ENCODE measurements at places on chromosomes 13 and 19.

DNA sequence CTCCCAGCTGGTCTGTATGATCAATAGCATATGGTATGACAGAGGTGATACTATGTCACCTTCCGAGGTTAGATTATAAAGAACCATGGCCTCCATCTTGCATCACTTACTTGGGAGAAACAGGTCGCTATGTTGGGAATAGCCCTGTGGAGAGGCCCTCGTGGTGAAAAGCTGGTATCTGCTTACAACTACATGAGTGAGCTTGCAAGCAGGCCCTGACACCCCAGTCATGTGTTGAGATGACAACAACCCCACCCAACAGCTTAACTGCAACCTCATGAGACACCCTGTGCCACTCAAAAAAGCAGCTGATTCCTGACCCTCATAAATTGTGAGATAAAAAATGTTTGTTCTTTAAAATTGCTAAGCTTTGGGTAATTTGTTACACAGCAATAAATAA lies 18.8 kb downstream of the MTRF1 start:
- DNase-seq: no peak

- DNase-seq: no peak
Observed at GRCh38 chr13:114185182-114185971, 6.3 kb downstream of the CFAP97D2 start.

DNA sequence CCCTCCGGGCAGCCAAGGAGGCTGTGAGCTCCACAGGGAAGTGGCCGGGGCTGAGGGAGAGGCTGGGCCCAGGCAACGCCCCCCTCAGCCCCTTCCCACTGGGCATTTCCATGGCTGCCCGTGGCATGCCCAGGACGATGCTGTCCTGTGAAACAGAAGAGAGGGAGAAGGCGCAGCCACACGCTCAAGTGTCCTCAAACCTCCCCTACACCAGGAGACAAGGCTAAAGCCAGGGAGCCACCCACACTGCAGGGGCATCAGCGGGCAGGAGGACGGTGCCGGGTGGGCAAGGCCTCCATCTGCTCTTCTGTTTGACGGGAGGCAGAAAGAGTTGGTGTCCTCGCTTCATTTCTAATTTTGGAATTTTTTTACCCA lies 14.2 kb upstream of the PROZ start:
- DNase-seq: no peak

DNA sequence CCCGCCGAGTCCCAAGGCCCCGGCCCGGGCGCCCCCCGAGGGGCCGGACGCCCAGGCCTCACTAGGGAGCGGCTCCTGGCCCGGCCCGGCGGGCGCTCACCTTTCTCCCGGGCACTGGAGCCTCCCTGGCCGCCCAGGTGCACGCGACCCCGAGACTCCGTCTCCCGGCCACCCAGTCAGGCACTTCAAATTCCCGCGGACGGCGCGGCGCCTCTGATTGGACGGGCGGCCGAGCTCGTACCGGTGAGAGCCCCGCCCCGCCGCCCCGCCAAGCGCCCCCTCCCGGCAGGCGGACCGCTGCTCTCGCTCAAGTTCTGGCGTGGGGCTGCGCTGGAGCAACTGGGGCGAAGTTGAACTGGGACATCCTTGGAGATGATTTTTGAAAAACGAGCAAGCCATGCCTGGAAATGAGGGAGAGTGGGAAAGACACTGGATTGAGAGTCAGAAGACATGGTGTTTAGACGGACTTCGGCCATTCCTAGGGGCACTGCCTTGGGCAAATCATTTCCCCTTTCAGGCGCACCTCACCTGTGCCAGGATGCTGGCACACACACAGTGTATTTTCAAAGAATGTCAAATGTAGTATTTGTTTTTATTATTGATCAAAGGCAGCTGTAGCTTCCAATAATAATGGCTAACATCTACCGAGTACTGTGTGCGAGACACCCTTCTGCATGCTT lies 485.3 kb downstream of the UQCRFS1 start:
- DNase-seq: peak; percentile 14

DNA sequence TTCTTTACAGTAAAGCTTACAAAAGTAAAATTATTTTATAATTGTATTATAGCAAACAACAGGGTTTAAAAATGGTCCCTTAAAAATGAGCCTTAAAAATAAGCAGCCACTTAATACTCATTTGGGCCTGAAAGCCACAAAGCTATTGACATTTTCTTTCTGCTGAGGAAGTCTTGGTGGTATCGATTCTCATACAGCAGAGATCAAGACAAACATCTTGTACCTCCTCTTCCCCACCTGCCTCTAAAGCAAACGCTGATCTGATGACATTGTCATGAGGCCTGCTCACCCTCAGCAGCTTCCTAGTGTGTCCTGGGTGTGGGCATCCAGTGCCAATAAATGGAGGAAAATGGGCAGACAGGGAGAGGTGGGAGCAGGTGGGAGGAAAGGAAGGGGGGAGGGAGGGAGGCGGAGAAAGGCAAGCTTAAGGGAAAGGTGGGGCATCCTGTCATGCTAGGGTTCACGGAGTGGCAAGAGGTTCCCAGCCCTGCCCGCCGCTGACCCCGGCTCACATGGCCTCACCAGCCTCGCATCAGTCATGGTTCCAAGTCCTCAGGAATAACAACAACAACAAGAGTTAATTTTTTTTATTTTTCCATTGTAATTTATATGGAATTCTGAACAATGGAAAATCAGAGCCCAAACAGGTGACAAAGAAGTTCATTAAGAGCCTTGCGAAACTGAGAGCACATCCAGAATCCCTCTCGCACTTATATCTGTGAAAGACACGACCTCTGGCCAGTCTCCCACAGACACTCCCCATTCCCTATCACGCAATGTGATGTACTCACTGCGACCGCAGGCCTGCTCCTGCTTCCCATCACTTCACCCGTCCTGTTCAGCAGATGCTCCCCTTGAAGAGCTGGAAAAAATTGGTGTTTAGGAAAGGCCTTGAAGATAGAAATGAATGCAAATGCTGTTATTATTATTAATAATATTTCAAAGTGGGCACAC lies 15.1 kb upstream of the ATP11A start:
- DNase-seq: no peak

DNA sequence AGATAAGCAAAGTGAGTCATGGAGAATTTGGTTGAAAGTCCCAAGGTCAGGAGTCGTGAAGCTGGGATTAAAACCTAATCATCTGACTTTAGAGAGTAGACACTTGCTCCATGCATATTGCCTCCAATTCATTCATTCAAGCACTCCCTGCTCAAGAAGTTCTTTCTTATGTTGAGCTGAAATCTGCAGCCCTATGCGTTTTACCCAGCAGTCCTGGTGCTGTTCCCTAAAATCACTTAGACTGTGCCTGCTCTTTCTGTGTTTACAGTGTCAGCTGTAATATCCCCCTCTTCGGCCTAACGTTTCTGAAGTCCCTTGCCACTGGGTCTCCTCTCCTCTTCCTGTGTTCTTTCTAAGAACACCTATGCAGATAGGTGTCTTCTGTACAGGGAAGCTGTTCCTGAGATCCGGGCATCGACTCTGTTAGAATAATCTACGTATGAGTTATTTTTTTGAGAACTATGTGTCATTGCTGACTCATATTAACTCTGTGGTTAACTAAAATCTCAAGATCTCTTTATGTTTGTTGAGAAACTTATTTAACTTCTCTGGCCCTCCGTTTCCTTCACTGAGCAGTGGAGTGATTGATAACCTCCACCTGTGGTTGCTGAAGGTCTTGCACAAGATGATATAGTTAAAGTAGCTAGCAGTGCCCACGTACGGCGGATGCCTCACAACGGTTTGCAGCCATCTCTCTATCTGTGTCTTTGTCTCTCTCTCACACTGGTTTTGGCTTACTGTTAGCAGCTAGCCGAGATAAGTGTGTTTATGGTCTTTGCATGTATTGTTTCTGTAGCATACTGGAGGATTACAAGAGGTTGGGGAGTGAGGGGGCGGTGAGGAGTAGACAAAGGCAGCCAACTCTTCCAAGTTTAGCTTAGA lies 4.7 kb downstream of the ALOX5AP start:
- DNase-seq: no peak

DNA sequence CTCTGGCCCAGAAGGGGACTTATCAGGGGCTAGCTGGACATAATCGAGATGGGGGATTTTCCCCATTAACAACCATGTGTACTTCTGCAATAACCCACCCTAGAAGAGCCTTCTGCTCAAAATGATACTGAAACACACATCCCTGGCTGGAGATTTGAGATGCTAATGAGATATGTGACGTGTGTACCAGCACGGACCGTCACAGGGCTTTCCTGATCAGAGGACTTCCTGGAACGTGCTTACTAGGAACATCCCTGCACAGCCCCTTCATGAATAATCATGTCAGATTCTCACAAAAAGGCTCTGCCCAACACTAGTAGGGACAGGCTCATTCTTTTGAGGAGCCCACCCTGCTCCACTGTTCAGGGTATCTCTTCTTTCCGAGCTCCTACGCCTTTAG lies 6.5 kb upstream of the ERVV-1 start:
- no peak for DNase-seq

GRCh38 chr13:110297766-110298504 lies 9.0 kb downstream of the COL4A1 start:
- no peak for DNase-seq

- no peak for DNase-seq
Observed at GRCh38 chr13:97573011-97573410, 139.0 kb downstream of the RAP2A start.

DNA sequence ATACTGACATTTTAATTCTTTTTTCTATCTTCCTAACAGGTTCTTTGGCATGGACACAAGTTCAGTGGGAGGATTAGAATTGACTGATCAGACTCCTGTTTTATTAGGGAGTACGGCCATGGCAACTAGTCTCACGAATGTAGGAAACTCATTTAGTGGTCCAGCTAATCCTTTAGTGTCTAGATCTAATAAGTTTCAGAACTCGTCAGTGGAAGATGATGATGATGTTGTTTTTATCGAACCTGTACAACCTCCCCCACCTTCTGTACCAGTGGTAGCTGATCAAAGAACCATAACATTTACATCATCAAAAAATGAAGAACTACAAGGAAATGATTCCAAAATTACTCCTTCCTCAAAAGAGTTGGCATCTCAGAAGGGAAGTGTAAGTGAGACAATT lies 34.5 kb downstream of the ZMYM2 start:
- no peak for DNase-seq

DNA sequence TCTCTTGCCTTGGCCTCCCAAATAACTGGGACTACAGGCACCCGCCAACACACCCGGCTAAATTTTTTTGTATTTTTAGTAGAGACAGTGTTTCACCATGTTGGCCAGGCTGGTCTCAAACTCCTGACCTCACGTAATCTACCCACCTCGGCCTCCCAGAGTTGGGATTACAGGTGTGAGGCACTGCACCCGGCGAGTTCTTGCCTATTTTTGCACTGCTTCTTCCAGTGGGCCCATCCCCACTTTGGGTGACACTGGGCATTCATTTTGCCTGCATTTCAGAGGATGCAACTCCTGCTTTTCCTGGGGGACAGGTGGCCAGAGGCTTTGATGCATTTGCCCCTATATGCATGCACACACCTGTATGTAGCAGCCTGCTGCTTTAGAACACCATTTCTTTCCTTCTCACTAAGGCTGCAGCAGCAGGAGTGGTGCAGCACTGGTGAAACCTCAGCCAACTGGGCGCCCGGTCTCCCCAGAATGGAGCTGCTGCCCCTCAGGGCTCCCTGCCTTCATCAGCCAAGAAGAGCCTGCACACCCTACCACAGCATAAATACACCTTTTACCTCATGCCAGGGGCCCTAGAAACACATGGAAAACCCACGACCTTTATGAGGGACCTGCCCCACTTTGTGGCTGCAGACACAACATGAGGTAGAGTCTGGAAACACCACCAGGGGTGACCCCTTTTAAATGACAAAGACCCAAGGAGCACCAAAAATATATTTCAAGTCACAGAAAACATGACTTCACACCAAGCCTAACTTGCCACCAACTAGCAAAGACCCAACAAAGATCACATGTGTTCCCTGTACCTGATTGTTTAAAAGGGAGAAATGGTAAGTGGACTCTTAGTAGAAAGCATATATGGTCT lies 36.8 kb upstream of the POP4 start:
- no peak for DNase-seq

DNA sequence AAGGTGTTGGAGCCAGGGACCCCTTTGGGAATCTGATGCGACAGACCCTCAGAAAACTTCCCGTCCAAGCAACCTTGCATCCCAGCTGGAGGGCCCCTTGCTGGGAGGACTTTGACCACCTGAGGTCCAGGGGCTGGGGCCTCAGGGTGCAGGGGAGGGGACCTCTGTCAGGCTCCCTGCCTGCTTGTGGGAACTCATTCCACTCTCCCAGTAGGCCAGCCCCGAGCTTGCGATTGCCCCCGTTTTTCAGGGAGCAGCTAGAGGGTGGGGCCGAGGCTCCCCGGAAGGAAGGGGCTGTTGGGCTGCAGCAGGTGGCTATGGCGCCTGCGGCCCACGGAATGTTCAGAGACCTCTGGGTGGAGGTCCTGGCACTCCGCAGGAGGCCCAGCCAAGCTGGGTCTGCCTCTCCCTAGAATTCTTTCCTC lies 2.8 kb downstream of the GNA11 start:
- no peak for DNase-seq

GRCh38 chr13:85564598-85564997 lies 234.6 kb downstream of the SLITRK6 start:
- DNase-seq: no peak

DNA sequence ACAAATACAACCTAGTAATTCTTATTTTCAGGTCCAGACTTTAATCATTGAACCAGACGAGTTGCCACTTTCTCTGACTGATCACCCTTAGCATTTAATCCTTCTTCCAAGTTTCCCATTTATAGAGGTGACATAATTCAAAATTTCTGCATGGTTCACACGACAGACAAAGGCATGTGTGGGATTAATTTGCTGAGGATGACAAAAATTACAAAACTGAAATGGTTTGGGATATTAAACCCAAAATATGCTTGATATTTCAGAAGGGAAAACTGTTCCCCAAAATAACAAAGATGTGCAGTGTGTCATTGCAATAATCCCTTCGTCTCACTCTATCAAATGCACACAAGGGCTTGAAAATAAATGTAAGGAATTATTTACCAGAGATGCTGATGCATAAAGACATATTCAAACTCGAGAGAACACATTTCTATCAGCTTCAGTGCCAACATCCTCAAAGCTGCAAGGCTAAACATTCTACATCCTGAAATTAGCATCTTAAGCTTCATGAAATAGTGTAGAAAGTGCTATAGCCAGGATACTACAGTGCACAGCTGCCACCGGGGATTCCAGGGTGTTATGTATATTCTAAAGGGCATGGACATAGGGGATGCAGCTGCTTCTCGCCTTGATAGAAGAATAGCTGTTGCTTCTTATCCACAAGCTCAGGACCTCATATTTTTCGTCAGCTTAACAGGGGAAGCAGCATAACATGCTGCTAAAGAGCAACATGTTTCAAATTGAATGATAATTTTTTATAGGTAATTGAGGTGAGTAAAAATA lies 198.7 kb upstream of the SLITRK1 start:
- DNase-seq: no peak

GRCh38 chr13:81318231-81319019 lies 977.5 kb upstream of the SPRY2 start:
- DNase-seq: no peak

DNA sequence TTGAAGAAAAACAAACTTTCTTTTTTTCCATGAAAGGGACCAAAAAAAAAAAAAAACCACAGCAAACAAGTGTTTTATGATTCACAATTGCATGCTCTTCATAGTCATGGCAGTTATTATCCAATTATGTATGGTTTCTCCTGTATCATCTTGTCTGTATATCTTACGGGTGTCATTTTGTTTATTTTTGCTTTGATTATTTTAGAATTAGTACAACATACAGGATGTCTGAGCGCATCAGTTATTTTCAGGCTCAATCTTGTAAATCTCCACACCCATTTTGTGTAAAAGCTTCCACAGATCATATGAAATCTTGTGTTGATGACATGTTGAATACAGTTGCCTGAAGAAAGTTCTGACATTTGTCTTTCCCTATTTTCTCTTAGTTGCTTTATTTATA lies 280.3 kb downstream of the KLF5 start:
- no peak for DNase-seq

- DNase-seq: no peak
Observed at GRCh38 chr19:41617941-41618730, 8.7 kb downstream of the CEACAM4 start.
